ENCODE measurements at places on chromosomes 16 and 17.
A peak's percentile ranks its signal among the peaks of the same experiment; 100 is the strongest.

DNA sequence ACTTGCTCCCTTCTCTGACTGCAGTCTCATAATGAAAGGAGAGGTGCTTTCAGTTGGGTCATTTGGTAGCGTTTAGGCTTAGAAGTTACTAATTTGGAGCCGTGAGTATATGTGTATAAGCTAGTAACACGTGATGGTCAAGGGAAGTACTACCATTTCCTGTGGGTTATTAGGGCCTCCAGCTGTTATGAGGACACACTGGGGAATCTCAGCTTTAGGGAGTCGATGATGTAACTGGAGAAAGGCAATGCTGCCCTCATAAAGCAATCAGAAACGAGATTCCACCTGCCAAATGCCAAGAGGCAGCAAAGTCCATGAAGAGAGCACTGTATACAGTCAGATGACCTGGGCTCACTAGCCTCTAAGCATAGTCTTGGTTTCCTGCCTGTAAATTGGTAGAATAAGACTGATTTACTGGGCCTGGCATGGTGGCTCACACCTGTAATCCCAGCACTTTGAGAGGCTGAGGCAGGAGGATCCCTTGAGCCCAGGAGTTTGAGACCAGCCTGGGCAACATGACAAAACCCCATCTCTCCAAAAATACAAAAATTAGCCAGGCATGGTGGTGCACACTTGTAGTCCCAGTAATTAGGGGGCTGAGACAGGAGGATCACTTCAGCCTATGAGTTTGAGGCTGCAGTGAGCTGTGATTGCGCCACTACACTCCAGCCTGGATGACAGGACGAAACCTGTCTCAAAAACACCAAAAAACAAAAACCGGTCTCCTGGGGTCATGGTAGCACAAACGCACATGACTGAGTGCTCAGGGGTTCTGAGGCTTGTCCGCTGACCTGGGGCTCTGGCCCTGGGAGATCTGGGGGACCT, 53.0 kb downstream of the SF3B3 start:
- DNase-seq: no peak

GRCh38 chr16:52494621-52495020, 52.3 kb downstream of the TOX3 start:
- no peak for DNase-seq

GRCh38 chr17:82483836-82484235, 25.3 kb downstream of the NARF start:
- DNase-seq: no peak

GRCh38 chr16:51134876-51135275, 16.2 kb downstream of the SALL1 start:
- no peak for DNase-seq

- peak; percentile 91 for DNase-seq
Measured at GRCh38 chr17:81101614-81102306, 63.5 kb upstream of the PVALEF start.

DNA sequence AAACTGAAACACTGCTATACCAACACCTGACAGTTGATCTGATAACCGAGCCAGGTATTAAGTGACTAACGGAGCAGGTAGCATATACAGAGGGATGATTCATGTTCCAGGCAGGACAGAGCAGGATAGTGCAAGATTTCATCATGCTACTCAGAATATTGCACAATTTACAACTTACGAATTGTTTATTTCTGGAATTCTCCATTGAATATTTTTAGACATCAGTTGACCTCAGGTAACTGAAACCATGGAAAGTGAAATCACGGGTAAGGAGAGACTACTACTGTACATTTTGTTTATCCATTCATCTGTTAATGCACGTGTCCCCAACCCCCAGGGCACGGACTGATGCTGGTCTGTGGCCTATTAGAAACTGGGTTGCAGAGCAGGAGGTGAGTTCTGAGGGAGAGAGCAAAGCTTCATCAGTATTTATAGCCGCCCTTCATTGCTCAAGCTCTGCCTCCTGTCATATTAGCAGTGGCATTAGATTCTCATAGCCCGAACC, 14.5 kb upstream of the PPM1E start:
- DNase-seq: no peak

GRCh38 chr17:45320931-45321461, 4.2 kb upstream of the MAP3K14 start:
- DNase-seq: no peak

DNA sequence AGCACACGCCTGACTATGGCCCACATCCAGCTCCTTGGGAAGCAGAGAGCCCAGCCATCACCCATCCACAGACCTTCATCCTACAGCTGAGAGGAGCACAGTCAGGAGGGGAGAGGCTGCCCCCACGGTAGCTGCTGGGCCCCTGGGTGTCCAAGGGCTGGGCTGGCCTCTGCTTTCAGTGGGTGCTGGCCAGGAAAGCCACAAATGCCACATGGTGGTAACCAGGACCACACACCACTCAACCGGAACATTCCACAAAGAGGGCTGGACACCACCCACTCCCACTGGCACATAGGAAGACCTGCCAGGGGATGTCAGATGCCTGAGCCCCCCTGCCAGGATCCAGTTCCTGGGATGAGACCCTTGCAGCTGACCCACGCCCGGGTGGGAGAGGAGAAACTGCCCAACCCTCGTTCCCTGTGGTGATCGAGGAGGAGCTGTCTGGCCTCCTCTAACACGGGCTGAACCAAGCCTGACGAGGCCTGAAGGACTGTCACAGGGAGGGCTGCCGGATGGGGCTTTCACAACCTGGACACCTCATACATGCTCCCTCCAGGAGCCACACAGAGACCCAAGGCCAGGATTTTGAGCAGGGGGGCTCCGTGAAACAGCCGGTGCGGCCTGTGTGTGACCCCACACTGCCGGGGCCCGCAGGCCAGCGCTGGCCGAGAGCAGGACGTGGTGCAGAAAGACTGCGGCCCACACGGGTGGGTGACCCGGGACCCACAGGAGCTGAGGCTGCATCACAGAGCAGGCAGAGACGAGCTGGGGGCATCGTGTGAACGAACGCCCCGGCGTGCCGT, 30.7 kb downstream of the PIEZO1 start:
- DNase-seq: no peak
